ENCODE measurements at places on chromosomes 5 and 9. TPM values are rescaled to one million over a fixed set of nuclear protein-coding genes. Genes with fewer than 3 reads are reported as not detected.

Gene IRX2
- total RNA-seq: not detected

Gene FOXD1
- total RNA-seq: 0.22 TPM

Gene FOXD4L6
- total RNA-seq: not detected

Gene PCDHGC4
- total RNA-seq: not detected

Gene SPATA31A3
- total RNA-seq: not detected

Gene NTNG2
- total RNA-seq: 2.0 TPM

Gene CENPK
- total RNA-seq: 65.4 TPM

Gene KCNT1
- not detected for total RNA-seq

Gene EIF4EBP3
- 11.1 TPM for total RNA-seq

Gene HIGD2A
- 98.3 TPM for total RNA-seq
